ENCODE measurements at places on chromosomes 7 and 10. TPM values are rescaled to one million over a fixed set of nuclear protein-coding genes. Genes with fewer than 3 reads are reported as not detected.

Gene NOD1
- 36.5 TPM for total RNA-seq

Gene CACNA2D1
- 18.9 TPM for total RNA-seq

Gene PRSS2
- total RNA-seq = 14.9 TPM

Gene SERPINE1
- 5.7 TPM for total RNA-seq

Gene ATOH7
- total RNA-seq = not detected

Gene NRAP
- under 0.01 TPM for total RNA-seq

Gene EGR2
- total RNA-seq = 19.4 TPM

Gene DYNC1I1
- total RNA-seq = 5.5 TPM

Gene CBX3
- total RNA-seq = 85.8 TPM

Gene WNT8B
- total RNA-seq = not detected

Gene STOX1
- 1.2 TPM for total RNA-seq

Gene SLC18A2
- 0.22 TPM for total RNA-seq

Gene CC2D2B
- 1.8 TPM for total RNA-seq

Gene USP6NL
- total RNA-seq = 21.8 TPM

Gene OPN1SW
- total RNA-seq = not detected

Gene MYL10
- total RNA-seq = not detected

Gene MRM2
- total RNA-seq = 13.9 TPM

Gene SLIT1
- 0.78 TPM for total RNA-seq

Gene ANLN
- total RNA-seq = 12.9 TPM

Gene BLNK
- total RNA-seq = 0.59 TPM

Gene PRKG1
- total RNA-seq = 14.5 TPM

Gene CDHR1
- 1.0 TPM for total RNA-seq

Gene IGFBP3
- 280 TPM for total RNA-seq

Gene TSPAN12
- total RNA-seq = 11.1 TPM

Gene NANOS1
- total RNA-seq = 7.3 TPM

Gene NPFFR1
- 5.4 TPM for total RNA-seq

Gene SH3PXD2A
- 128 TPM for total RNA-seq

Gene CHST3
- 45.4 TPM for total RNA-seq

Gene MDFIC
- total RNA-seq = 64.7 TPM

Gene GLI3
- total RNA-seq = 8.6 TPM

Gene AZGP1
- 94.5 TPM for total RNA-seq

Gene CNPY1
- total RNA-seq = not detected

Gene COBL
- 18.1 TPM for total RNA-seq

Gene PLXNA4
- 12.6 TPM for total RNA-seq

Gene TOMM7
- total RNA-seq = 168 TPM

Gene MMD2
- total RNA-seq = not detected

Measured in tibial nerve (tissue), 4 donors.